Left lung (tissue), 14 donors: ENCODE measurements at places on chromosomes 5 and 9.

DNA sequence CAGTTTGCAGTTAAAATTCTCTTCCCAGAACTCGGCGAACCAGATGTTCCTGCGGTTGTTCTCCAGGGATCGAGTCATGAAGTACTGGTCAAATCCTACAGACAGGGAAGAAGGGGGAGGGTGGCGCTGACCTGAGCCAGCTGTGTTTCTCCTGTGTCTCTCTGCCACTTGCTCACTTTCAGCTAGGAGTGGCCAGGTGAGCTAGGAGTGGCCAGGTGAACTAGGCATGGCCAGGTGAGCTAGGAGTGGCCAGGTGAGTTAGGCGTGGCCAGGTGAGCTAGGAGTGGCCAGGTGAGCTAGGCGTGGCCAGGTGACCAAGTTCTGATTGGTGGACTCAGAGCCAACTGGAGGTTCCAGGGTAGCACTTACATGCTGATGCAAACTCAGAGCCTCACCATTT lies 5.8 kb downstream of the GRM6 start:
- H3K4me1 ChIP-seq: no peaks in the 10 kb centered on the region
- DNase-seq: no peak
- H3K27ac ChIP-seq: no peak overlapping the region
- no peak overlapping the region for H3K4me3 ChIP-seq
- peaks cover 6% of the 10 kb centered on the region for H3K27me3 ChIP-seq

- H3K4me1 ChIP-seq: no peaks in the 10 kb centered on the region
- H3K27me3 ChIP-seq: no peaks in the 10 kb centered on the region
- H3K27ac ChIP-seq: no peak overlapping the region
- no peak overlapping the region for H3K4me3 ChIP-seq
- H3K36me3 ChIP-seq: no peaks in the 10 kb centered on the region
Measured at GRCh38 chr5:8864053-8864452, 681.8 kb downstream of the SEMA5A start.

GRCh38 chr5:14063691-14064090 lies 79.5 kb upstream of the TRIO start:
- no peaks in the 10 kb centered on the region for H3K36me3 ChIP-seq
- no peak overlapping the region for H3K27ac ChIP-seq
- no peaks in the 10 kb centered on the region for H3K4me1 ChIP-seq
- DNase-seq: no peak
- H3K27me3 ChIP-seq: no peaks in the 10 kb centered on the region
- no peak overlapping the region for H3K4me3 ChIP-seq

DNA sequence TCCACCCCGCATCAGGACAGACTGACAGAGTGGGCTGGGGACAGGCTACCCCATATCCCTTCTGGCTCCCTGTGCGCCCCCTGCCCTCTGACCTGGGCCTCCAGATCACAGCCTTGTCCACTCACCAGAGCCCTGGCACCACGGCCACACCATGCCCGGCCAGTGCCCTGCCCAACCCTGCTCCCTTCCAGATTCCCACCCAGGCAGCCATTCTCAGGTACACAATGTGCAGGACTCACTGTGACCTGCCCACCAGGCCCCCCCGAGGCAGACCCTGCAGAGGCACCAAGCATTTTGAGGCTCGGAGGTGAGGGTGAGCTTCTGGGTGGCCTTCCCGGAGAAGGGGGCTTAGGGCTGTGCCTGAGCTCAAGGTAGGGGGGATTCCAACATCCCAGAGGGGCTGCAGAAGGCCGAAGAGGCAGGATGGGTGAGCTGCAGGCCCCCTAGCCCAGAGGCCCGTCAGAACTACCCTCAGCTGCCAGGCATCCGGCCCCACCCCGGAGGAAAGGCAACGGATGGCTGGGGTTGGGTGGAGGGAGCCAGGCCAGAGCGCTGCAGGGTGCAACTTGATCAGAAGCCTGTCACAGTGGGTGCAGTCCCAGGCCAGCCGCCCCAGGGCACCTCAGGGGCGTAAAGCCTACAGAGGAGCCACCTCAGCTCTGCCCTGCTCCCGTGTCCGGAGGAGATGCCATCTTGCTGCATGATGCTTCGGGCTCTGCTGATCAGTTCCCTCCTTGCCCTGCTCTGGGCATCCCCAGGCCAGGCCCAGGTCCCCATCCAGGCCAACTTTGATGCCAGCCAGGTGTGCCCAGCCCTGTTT lies at the start of gene LCNL1:
TSS of gene LCNL1 (plus strand) at position 762 of the 820 bp plus-strand sequence. CDS start 594 bp downstream, outside the sequence.
- peak within 1 kb of the TSS; percentile 69 for H3K27ac ChIP-seq
- DNase-seq: no peak
- peaks cover 60% of the 10 kb centered on the region for H3K27me3 ChIP-seq
- H3K4me1 ChIP-seq: peaks cover 13% of the 10 kb centered on the region
- no peaks in the 10 kb centered on the region for H3K36me3 ChIP-seq
- no peak within 1 kb of the TSS for H3K4me3 ChIP-seq

DNA sequence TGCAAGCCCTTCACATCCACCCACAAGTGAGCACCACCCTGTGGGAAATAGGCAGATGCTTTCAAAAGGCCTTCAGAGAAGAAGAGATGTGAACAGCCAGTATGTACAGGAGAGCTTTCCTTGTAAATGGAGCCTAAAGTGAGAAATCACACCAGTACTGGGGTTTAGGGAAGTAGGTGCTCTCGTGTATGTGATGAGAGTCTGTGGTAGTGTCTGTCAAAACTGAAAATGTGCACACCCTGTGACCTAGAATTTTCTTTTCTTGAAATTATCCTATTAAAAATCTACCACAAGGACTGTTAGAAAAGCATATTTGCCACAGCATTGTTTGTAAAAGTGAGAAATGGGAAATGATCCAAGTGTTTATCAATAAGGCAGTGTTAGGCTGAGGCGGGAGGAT lies 16.6 kb downstream of the OTULINL start:
- H3K27ac ChIP-seq: no peak overlapping the region
- H3K4me3 ChIP-seq: no peak overlapping the region
- H3K27me3 ChIP-seq: no peaks in the 10 kb centered on the region
- H3K36me3 ChIP-seq: no peaks in the 10 kb centered on the region
- H3K4me1 ChIP-seq: peaks cover 46% of the 10 kb centered on the region

DNA sequence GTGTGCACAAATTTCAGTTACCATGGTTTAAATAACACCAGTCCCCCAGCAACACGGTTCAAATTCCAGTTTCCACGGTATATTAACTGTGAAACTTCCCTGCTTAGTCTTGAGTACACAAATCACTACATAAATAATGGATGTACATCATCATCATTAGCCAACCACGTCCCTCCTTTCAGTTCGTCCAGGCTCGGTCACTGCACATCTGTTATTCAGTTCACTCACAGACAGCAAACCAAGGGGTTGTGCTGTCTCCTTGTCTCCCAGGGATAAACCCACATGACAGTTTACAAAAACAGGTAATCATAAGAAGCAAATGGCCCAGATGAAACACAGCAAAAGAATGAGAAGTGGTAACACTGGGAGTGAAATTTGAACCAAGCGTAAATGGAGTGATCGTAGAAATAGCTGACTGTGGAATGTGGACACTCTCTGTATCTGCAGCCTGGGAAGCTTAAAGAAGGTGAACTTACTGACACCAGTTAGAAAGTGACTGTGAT lies 61.0 kb upstream of the RAD23B start:
- no peak overlapping the region for H3K27ac ChIP-seq
- no peak for DNase-seq
- H3K4me3 ChIP-seq: no peak overlapping the region
- no peaks in the 10 kb centered on the region for H3K4me1 ChIP-seq
- H3K27me3 ChIP-seq: no peaks in the 10 kb centered on the region
- no peaks in the 10 kb centered on the region for H3K36me3 ChIP-seq

- H3K27me3 ChIP-seq: no peaks in the 10 kb centered on the region
- no peak for DNase-seq
- no peak overlapping the region for H3K27ac ChIP-seq
- no peaks in the 10 kb centered on the region for H3K36me3 ChIP-seq
Measured at GRCh38 chr5:86038566-86038965, 579.2 kb upstream of the COX7C start.

DNA sequence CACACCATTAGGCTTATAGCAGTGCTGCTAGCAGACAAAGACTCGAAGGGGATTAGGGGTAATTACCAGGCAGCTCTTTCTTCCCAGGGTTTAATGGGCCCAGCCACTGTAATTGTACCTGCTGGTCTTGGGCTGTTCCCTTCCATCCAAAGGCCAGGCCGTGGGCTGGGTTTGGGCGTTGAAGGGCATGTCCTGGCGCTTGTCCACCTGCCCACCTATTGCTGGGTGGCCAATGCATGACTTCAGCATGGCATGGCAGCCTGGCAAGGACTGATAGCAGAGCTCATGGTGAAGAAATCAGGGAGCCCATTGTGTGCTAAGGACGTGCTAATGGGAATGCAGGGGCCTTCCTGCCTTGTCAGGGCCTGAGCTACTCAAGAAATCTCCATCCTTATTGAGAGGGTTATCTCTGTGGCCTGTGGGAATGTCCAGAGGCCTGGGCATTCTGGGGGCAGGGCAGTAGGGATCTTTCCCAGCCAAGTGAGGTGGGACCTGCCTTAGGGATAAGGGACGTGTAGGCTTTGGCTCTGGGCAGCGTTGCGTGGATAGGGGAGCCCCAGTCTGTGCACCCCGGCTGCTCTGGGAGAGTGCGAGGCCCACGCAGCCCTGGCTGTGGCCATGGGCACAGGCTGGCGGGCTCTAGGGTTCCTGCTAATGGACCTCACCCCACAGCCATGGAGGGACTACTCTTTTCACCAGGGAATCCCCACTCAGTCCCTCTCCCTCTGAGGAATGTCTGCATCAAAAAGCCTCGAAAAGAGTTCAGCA lies 116.1 kb upstream of the PITX1 start:
- no peaks in the 10 kb centered on the region for H3K36me3 ChIP-seq
- no peak overlapping the region for H3K27ac ChIP-seq
- H3K4me1 ChIP-seq: no peaks in the 10 kb centered on the region
- no peak overlapping the region for H3K4me3 ChIP-seq
- H3K27me3 ChIP-seq: no peaks in the 10 kb centered on the region

GRCh38 chr9:76667521-76667957 lies 96.7 kb upstream of the PCA3 start:
- DNase-seq: no peak
- H3K4me3 ChIP-seq: no peak overlapping the region
- H3K27me3 ChIP-seq: no peaks in the 10 kb centered on the region

DNA sequence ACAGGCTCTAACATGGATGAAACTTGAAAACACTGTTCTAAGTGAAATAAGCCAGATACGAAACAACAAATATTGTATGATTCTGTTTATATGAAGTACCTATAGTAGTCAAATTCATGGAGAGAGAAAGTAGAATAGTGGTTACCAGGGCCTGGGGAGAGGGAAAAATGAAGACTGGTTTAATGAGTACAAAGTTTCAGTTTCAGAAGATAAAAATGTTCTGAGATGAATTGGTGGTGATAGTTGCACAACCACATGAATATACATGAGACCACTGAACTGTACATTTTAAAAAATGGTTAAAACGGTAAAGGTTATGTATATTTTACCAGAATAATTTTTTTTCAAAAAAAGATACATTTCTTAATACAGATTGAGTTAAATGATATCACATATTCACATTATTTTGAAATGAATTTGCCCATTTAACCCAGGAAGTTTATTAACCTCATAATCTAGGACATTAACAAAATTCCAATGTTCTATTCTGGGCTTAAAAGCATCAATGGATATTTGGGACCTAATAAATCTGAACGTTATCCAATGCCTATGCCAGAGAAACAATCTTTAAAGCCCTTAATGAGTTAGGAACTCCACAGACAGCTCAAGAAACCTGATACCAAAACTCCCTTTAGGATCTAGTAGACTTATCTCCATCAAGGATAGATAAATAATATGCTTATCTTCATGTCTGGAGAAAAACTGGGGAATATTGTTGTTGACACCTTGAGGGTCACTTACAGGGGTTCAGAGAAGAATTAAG lies 521.3 kb downstream of the EFNA5 start:
- H3K36me3 ChIP-seq: no peaks in the 10 kb centered on the region
- DNase-seq: no peak
- no peak overlapping the region for H3K27ac ChIP-seq
- H3K4me1 ChIP-seq: no peaks in the 10 kb centered on the region
- no peaks in the 10 kb centered on the region for H3K27me3 ChIP-seq

GRCh38 chr5:179819296-179820126 lies 1.2 kb upstream of the SQSTM1 start:
- H3K4me1 ChIP-seq: peaks cover 70% of the 10 kb centered on the region
- peak overlapping the region; percentile 17 for H3K4me3 ChIP-seq
- no peak for DNase-seq
- peaks cover 30% of the 10 kb centered on the region for H3K36me3 ChIP-seq

- H3K4me3 ChIP-seq: no peak overlapping the region
- H3K27me3 ChIP-seq: no peaks in the 10 kb centered on the region
- H3K27ac ChIP-seq: no peak overlapping the region
- H3K36me3 ChIP-seq: no peaks in the 10 kb centered on the region
- DNase-seq: no peak
Measured at GRCh38 chr5:100799166-100799565, 103.9 kb downstream of the ST8SIA4 start.

DNA sequence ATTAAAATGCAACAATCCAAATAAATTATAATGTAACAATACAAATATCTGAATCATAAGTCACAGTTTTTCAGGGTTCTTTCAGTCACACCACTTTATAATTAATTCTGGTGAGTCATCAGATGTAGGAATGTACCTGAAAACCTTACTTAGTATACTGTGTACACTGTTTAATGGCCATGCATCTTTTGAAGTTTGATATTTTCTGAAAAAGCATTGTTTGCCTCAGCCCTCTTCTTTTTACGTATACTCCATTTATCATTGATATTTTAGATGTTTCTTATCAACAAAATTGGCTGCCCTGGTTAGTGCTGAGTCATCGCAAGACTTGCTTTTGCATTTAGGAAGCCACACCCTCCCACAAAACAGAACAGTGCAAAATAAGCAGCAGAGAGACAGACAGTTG lies 218.6 kb downstream of the PJA2 start:
- no peak for DNase-seq
- no peaks in the 10 kb centered on the region for H3K27me3 ChIP-seq
- no peak overlapping the region for H3K4me3 ChIP-seq
- peaks cover 6% of the 10 kb centered on the region for H3K4me1 ChIP-seq

DNA sequence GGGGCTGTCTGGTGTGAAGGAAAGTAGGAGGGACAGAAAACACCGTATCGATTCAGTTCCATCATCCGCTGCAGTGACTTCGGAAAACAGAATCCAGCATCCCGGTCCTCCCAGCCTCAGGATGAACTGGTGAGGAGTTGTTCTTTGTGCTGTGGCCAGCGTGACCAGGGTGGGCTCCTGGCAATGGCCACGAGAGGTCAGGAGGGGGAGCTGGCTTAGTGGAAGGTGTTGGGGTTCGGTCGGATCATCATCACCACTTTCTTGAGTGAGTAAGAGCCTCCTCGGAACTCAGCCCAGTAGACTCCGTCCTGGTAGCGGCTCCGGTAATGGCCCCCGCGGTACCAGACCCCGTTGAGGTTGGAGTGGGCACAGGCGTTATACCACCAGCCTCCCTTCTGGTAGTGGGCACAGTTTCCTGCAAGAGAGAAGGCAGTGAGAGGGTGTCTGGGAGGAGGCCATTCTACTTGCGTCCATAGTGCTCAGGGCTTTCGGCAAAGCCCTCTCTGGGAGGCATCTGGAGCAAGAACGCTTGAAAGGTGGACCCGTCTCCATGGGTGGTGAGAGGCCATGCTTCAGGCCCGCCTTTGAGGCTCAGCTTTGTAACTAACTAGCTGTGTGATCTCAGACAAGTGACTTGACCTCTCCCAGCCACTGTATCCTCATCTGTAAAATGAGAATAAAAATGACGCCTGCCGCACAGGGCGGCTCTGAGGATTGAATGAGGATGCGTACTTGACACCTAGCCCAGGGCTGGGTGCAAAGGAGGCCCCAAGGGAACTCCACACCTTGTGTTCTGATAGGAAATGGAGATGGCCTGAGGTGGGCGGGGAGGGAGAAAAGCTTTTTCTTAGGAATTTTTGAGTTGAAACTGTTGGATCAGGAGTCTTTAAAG lies 33.5 kb downstream of the ANGPTL2 start:
- H3K27ac ChIP-seq: no peak overlapping the region
- no peaks in the 10 kb centered on the region for H3K27me3 ChIP-seq
- H3K4me1 ChIP-seq: no peaks in the 10 kb centered on the region
- no peak for DNase-seq
- no peak overlapping the region for H3K4me3 ChIP-seq
